ENCODE measurements at places on chromosomes 16 and 17.
A peak's percentile ranks its signal among the peaks of the same experiment; 100 is the strongest.

GRCh38 chr17:48123111-48123510, 15.5 kb downstream of the SNX11 start:
- no peak for DNase-seq

- DNase-seq = no peak
These were observed 725 bp upstream of the CASC3 start for GRCh38 chr17:40139566-40140058.

GRCh38 chr17:2878751-2879254, 82.6 kb downstream of the RAP1GAP2 start:
- DNase-seq = no peak

DNA sequence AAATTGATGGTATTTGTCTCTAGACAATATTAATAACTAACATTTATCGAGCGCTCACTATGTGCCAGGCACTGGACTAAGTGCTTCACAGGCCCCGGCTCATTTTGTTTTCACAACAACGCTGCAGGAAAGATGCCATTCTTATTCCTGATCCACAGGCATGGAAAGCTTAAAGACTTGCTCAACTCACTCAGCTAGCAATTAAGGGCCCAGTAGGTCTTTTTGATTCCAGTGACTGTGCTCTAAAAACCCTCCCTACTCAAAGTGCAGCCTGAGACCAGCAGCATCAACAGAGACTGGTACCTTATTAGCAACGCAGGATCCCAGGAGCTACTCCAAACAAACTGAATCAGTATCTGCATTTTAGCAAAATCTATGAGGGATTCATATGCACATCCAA, 35.3 kb downstream of the CUEDC1 start:
- DNase-seq = no peak

DNA sequence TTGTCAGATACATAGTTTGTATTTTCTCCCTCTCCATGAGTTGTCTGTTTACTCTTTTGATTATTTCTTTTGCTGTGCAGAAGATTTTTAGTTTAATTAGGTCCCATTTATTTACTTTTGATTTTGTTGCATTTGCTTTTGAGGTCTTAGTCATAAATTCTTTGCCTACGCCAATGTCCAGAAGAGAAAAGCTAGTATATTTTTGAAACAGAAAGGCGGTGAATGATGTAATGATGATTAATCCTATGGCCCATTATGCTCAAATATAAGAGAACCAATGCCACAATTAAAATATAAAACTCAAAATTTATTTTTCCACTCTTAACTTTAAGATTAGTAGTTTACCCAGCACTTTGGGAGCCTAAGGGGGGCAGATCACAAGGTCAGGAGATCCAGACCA, 59.8 kb upstream of the SMIM36 start:
- DNase-seq = no peak

DNA sequence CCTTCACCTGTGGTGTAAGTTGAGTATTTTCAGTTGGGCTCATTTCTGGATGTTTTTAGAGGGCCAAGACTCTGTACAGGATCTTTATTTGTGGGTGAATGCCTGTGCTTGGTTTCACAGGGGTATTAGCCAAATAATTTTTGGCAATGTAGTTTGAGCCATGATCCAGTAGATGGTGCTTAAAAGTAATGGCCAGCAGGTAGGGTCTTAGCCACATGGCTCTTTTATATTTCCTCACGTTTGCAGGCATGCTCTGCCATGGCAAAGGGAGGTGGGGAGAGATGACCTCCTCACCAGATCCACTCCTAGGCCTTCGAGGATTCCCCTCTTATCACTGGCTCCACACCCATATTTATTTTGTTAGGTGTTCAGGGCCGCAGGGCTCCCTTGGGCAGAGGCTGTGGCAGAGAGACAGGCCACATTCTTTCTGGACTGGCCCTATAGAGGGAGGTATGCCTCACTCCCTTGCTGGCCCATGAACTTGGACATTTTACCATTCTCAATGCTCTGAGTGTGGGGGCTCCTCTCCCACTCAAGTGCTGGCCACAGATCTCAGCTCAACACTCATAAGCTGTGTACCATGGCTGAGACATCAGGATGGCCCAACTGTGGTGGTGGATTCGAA, 417.1 kb downstream of the XYLT1 start:
- DNase-seq = no peak

DNA sequence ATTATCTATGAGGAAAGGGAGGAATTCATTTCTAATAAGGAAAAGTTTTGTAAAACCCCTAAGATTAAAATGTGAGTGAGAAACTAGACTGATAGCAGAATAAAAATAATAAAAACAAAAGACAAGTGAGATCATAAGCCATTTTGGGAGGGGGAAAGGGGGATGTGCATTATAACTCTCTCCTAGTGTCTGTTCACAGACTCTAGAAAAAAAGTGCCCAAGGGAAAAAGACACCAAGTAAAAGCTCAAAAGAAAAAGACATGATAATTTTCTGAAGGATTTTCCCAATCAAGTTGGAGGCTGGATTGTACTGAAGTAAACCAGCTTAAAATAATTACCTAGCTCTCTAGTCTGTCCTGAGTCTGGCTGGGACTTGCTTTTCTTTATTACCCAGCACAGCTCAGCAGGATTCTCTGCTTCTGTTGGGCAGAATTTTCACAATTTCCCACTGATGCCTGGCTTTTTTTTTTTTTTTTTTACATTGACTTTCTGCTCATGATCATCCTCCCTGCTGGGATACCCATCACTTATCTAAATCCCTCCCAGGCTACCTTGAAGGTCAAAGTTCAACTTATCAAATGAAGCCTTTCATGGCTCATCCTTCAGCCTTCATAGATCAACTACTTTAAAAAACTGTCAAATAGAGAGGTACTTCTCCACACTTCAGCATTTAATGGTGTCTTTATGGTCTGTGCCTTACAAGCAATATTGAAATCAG, 124.2 kb upstream of the KCNJ16 start:
- no peak for DNase-seq

- DNase-seq = no peak
These were observed 17.9 kb downstream of the GPR142 start for GRCh38 chr17:74385201-74385600.

GRCh38 chr16:20079106-20079505, 5.4 kb upstream of the GPR139 start:
- no peak for DNase-seq

GRCh38 chr17:63934183-63935112, 2.3 kb upstream of the CD79B start:
- no peak for DNase-seq

DNA sequence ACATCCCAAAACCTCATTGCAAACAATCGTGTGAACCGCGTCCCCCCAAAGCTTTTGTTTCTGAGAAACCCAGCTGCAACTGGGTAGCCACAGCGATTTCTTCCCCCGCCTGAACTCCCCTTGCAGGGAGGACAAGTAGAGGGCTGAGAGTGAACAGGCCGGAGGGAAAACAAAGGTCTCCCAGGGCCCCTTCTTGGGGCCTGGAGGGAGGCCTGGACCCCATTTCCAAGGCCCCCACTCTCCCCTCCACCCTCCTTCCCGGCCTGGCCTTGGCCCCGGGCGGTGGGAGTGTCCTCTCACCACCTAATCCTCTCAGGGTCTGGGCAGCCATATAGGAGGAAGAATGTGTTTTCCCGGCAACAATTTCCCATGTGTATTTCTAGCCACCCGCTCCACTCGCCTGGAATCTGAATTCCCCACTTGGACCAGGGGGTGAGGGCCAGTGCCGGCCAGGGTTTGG, 2.6 kb downstream of the GLIS2 start:
- no peak for DNase-seq

DNA sequence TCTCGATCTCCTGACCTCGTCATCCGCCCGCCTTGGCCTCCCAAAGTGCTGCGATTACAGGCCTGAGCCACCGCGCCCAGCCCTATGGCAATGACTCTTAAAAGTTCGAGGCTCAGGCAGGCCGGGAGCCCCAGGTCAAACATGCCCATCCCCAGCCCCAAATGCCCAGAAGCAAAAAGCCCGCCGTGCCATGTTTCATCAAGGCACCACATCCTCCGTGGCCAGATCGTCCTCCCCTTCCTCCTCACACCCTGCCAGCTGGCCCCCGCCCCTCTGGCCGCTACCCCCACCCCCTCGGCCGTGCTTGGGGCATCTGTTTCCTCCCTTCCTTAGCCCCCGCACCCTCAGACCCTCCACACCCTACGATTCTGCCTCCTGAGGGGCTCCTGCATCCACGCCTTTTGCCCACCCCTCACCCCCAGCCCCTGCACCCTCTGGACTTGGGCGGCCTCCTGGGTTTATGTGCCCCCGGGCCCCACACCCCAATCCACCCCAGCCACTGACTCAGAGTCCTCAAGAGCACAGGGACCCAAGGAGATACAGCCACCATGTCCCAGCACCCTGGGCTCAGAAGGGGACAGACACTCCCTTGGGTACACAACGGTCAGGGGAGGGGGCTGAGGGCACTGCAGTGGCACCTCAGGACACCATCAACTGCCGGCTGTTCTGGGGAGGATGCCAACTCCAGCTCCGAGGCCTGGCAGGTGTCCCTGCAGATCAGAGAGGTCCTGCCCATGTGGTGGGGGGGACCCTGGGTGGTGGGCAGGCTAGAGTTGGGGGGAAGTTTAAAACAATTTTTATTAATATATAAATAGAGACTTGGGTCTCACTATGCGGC, 7.1 kb downstream of the CTRB1 start:
- DNase-seq = no peak

GRCh38 chr17:8105957-8106398, 12.3 kb downstream of the ALOXE3 start:
- DNase-seq = no peak

DNA sequence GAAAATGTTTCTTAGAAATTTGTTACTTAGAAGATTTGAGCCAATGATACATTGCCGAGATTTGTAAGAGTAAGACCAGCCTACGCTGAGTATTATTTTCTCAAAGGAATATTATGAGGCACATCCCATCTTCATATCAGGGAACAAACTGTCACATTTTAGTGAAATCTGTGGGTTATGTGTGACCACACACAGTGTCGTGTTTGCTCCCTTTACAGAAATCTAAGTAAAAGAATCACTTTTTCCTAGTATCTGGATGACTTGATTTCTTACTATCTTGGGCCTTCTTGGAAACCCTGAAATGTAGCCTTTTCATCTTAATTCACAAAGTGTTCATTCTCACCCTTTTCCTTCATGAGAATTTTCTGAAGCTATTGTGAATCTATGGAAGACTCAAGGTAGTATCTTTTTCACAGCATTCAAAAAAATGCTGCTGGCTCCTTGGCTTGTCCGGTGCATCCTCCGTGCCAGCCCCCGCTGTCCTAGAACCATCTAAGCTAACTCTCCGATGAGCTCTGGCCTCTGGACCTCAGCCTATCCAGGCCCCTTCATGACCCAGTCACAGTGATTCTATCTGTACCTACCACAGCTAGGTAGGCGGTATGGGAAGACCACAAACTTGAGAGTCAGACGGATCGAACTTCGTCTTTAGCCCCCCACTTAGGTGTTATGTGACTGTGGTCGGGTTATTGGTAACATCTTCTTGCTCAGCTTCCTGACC, 524.3 kb downstream of the MAF start:
- no peak for DNase-seq

DNA sequence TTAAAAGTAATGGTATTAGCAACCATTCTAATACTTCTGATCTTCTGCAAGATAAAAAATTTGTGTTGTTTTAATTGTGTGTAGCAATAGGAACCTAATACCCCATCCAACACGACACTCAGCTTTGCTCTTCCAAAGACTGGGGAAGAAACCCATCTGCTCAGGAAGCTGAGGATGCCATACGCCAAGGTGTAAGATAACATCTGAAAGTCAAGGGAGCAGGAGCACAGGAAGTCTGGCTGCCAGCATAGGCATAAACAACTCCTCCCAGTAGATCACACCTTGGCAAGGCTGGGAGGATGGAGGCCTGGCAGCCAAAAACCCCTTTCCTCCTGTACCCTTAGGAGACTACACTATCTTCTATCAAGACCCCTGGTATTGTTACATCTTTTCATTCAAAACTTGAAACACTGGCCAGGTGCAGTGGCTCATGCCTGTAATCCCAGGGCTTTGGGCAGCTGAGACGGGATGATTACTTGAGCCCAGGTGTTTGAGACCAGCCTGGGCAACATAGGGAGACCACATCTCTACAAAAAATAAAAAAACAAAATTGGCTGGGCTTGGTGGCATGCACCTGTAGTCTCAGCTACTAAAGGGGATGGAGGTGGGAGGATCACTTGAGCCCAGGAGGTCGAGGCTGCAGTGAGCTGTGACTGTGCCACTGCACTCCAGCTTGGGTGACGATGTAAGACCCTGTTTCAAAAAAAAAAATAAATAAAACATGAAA, 5.7 kb upstream of the SPHK1 start:
- DNase-seq = no peak

DNA sequence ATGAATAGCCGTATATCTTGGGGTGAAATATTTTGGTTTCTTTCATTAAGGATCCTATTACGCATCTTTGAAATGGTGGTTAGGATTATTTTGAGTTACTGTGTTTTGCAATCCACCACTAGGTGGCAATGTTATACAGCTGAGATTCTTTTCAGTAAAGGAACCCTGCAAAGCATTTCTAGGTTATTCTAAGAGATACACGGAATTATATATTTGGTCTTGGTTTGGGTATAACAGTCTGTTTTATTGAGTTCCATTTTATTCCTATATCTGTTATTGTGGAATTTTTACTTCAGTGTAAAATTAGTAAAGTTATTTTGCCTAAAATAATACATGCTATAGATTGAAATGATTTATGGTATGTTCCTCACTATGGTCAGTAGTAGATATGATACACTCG, 62.9 kb upstream of the CPHXL start:
- DNase-seq = peak; percentile 23
